ENCODE measurements at places on chromosomes 7 and 10.

- DNase-seq, result no peak
These were observed 7.5 kb downstream of the MNX1 start for GRCh38 chr7:157002819-157003421.

GRCh38 chr10:43960477-43960876, 311.8 kb upstream of the ZNF32 start:
- no peak for DNase-seq

- DNase-seq, result no peak
These were observed 29.9 kb downstream of the ZNF438 start for GRCh38 chr10:31001740-31002139.

DNA sequence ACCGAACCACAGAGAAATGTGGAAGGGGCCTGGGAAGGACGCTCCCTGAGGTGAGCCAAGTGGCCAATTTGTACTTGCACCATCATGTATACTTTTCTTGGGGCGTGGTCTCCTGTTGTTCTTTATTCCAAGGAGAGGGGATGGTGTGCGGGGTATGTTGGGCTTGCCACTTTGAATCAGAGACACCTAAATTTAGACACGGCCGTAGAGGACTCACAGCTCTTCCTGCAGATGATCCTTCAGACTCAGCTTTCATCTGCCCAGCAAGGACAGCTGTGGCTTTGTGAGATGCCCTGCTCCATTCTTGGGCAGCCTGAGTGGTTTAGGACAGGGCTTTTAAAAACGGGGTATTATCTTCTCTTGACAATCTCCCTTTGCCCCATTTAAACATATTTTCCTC, 473.2 kb downstream of the REEP3 start:
- no peak for DNase-seq

DNA sequence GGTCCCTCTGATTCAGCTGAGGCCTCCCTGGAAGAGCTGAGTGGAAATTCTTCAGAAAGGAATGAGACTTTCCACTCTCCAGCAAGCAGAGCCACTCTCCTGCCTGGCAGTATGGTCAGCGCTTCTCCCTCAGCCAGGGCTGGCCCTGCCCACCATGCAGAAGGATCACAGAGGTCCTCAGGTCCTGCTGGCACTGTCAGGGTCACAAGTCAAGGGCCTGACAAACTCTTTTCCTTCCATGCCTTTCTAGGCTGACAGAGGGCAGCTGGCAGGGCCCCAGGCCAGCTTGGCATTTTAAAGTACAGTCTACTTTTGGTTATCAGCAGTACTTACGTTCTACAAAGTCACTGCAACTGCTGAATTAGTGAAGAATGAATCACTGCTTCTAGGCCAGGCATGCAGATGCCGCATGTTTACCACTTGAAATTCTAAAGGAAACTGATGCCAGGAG, 119.3 kb upstream of the FRMD4A start:
- DNase-seq, result no peak
